ENCODE measurements at places on chromosomes 3 and 15.

GRCh38 chr3:184305577-184305976 lies 6.5 kb downstream of the PSMD2 start:
- DNase-seq: peak; percentile 27

DNA sequence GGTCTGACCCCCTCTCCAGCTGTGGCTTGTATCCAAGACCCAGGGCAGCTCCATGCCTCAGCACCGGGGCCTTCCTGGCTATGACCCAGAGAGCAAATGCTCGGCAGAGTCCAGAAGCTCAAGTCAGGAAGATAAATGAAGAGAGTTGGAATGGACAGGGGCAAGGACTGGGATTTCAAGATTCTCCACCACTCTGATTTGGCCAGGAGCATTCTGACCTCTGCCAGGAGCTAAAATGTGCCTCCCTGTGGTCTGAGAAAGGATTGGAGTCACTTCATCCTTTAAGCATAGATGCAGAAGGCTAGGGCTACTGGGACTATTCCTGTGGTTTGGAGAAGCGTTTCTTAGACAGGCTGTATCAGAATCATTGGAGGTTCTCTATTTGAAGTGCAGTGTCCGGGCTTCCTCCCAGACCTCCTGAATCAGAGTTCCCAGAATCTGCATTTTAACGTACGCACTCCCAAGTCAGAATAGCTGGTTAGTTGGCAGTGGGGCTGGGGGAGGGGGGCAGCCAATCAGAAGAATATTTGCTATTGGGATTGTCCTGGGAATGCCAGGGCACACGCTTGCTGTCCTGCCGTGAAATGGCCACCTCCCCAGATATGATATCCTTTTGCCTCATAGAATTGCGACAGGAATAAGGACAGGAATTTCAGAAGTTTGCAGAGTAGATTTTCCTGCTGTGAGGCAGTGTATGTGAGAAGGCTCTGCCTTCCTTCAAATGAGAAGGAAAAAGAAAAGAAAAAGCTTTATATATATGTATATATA lies 57.4 kb downstream of the HRH1 start:
- DNase-seq: peak; percentile 61

DNA sequence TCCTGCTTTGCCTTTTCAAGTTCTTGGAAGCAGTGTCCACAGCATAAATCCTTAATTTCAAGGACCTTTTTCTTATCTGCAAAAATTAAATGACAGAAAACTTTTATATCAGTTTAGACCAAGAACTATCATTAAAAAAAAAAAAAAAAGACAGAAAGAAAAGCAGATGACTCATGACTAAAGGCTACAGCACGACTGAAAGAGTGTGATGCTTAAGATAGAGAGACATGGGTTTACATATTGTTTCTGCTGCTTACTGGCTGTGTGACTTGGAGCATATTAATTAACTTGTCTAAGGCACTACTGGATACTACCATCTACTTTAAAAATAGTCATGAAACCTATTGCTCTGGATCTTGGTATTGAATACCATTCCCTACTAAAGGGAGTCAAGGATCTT lies 62.3 kb downstream of the CEP152 start:
- peak; percentile 47 for DNase-seq

DNA sequence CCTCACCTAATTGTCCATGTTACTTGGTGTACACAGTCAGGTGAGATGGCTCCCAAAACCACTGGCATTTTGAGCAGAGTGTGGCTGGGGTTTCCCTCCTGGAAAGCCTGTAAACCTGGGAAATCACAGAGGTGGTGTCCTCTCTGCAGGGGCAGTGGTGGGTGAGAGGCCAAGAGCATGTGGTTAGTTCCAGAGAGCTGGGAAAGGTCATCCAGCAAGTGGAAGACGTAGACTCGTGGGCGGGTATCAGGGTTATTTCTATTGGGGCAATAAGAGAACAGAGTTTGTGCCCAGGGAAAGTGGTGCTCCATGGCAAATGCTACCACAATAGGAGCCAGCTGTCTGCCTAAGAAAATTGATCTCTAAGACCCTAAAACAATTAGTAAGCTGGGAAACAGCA lies 44.6 kb upstream of the LIMD1 start:
- DNase-seq: no peak

DNA sequence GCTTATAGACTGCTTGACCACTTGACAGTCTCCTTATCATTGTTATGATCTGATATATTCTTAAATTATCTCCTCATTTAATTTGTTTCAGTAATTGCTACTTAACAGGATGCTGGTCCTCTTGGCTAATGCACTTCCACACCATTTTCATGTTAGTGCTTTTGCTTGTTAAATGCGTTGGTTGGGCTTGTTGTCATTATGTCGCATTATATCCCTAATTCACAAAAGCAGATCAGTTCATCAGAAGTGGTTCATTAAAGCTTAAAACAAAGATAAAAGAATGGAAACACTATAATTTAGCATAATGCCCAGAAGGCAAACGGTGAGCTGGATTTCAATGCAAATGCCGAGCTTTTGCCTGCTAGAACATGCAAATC lies 17.1 kb upstream of the EHHADH start:
- no peak for DNase-seq

GRCh38 chr15:100863796-100864267 lies 15.8 kb upstream of the ALDH1A3 start:
- no peak for DNase-seq

- DNase-seq: no peak
Observed at GRCh38 chr3:26058901-26059321, 269.0 kb downstream of the OXSM start.

DNA sequence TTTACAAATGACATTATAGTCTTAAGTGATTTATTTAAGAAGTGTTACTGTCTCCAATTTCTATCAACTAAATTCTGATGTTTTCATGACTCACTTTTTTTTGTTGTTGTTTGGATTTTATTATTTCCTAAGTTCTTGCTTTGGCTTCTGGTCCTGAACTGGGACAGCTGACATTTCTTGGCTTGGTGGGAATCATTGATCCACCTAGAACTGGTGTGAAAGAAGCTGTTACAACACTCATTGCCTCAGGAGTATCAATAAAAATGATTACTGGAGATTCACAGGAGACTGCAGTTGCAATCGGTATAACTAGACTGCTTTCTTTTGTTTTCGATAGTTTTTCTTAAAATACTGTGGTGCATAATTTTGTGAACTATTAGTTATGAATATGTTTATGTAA lies 47.5 kb downstream of the ASTE1 start:
- DNase-seq: no peak

DNA sequence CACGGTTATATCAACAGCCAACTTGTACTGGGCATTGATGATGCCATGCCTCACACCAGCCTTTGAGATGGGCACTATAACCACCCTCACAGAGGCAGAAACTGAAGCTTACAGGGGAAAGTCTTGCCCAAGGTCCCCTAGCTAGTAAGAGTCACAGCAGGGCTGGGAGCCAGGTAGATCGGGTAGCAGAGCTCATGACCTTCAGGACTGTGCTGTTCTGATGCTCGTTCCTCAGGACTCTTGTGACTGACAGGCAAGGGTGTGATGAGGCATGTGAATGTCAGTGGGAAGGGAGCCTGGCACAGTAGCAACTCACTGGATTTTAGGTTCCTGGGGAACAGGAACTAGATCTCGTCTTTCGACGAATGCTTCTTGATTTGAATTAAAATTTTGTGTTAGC lies 65.7 kb downstream of the RLBP1 start:
- no peak for DNase-seq

- DNase-seq: no peak
Observed at GRCh38 chr3:65545429-65545828, 493.3 kb downstream of the MAGI1 start.

GRCh38 chr3:108008931-108009639 lies 81.7 kb downstream of the CD47 start:
- peak; percentile 86 for DNase-seq

DNA sequence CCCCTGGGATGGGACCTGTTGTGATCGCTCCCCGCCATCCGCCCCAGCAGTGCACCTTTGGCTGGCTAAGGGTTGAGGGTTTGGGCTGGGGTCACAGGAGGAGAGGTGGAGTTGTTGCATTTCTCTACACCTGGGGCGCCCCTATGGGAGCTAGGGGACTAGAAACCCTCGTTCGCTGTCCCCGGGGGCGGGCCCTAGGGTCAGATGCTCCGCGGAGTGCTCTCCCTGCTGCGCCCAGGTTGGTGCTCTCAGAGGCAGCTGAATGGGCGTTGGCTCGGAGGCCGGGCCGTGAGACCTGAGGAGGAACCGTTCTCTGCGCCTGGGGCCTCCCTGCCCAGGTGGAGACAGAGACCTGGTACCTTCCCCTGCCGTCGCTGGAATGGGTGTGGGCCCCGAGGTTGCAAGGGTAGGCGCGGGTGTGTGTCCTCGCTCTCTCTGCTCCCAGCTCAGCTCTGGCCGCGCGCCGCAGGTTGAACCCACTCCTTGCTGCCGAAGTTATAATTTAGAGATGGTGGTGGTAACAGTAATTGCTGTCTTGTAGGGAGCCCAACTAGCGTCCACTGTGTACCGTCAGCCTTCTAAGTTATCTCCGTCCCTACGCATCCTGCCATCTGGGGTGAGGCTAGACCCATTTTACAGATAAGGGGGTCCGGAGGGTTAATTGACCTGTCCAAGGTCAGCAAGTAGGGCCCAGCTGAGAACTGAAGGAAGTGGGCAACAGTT lies 965 bp downstream of the FLNB start:
- no peak for DNase-seq

DNA sequence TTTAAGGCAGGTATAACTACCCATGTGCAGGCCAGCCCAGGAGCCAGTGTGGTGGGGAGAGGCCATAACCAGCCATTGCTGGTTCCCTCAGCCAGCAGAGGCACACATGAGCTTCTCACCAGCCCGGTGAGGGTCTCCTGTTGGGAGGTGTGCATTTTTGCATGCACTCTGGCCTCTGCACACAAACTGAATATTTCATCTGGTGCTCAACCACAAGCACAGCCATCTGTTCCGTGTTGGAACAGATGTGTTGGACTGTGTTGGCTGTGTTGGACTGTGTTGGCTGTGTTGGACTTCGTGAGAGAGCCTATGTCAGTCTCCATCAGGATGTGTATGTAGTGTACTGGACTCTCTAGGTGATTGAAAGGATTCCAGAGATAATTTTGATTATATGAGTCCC lies 67.2 kb downstream of the RPL39L start:
- no peak for DNase-seq

- no peak for DNase-seq
Observed at GRCh38 chr3:124299831-124300230, 307.9 kb upstream of the ROPN1 start.
